Activated CD8-positive, alpha-beta memory T cell treated with anti-CD3 and anti-CD28 coated beads for 4 hours (primary cell): ENCODE measurements at places on chromosomes 5 and 9.

- no peak for DNase-seq
These were observed 33.4 kb upstream of the SMIM32 start for GRCh38 chr5:136226401-136226800.

- no peak for DNase-seq
These were observed 25.1 kb downstream of the IL7R start for GRCh38 chr5:35881758-35882157.

DNA sequence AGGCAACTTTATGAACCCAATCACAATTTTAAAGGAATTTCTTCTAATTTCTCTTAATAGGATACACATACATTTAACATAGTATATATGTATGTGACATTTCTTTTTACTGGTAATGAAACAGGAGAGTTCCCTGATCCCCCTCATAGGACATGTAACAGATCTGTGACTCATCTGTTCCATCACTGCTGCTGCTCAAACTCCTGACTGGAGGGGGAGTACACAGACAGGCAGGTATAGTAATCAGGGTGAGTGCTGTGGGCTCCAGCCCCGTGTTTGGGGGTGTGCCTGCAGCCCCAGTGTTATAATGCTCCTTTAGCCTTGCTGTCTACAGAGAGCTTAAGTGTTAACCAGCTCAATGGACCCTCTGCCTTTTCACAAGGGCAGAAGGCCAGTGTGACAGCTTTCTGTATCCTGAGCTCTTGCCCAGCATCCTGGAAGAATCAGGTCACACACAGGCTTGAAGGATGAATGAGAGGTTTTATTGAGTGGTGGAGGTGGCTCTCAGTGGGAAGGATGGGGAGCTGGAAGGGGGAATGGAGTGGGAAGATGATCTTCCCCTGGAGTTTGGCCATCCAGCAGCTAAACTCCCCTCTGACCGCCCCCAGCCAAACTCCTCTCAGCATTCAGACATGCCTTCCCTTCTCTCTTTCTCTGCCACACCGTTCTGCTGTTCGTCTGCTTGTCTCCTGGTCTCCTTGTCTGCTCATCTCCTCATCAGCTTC lies 161.3 kb downstream of the ZNF608 start:
- DNase-seq: no peak

DNA sequence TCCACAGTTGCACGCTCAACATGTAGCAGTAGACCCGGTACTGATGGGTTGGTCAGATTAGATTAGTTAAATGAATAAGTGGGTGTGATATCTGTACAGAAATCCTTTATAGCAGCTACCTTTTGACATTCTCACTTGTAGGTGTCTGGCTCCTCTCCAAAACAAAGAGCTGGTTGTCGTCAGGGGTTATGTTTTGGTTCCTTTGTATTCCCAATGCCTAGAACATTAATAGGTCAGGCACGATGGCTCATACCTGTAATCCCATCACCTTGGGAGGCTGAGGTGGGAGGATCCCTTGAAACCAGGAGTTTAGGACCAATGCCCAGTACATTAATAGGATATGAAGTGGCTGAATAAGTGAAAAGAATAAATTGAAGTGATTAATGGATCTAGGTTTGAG lies 182.1 kb downstream of the SNCAIP start:
- no peak for DNase-seq

DNA sequence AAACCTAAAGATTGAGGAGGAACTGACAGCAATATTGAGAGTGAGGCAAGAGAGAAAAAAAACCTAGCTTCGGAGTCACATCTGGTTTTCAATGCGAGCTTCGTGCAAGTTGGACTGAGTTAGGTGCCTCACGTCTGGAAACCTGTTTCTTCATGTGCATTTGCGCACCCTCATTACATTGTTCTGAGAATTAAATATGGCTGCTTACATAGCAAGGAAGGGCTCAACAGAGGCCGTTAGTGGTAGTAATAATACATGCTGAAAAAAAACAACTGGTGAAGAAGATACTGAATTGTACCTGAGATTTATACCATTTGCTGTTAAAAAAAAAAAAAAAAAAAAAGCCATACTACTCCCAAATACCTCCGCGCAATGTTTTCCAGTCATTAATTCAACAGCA lies 18.6 kb downstream of the DNAJA1 start:
- no peak for DNase-seq

DNA sequence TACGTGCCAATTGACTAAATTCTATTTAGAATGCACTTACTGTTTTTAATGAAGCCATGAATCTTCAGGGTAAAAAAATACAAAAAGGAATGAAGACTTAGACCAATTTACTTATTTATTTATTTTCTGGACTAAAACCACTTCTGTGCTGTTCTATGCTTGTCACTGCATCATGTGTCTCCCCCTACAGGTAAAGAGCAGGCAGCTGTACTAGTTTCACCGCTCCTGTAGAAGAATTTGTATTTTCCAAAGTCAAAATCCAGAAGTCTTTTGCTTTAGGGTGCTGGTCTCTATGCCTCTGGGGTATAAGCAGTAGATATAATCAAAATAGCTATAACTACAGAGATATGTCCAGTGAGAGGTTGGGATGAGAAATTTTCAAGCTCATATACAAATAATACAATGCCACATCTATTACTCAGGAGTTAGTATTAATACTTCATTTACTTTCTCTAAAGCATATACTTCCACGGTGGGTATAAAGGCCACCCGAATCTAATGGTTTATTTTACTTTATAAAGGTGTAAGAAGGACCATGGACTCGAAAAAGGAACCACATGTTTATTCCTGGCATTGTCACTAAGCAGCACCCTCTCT lies 591.5 kb downstream of the RAB3C start:
- DNase-seq: peak; percentile 7

DNA sequence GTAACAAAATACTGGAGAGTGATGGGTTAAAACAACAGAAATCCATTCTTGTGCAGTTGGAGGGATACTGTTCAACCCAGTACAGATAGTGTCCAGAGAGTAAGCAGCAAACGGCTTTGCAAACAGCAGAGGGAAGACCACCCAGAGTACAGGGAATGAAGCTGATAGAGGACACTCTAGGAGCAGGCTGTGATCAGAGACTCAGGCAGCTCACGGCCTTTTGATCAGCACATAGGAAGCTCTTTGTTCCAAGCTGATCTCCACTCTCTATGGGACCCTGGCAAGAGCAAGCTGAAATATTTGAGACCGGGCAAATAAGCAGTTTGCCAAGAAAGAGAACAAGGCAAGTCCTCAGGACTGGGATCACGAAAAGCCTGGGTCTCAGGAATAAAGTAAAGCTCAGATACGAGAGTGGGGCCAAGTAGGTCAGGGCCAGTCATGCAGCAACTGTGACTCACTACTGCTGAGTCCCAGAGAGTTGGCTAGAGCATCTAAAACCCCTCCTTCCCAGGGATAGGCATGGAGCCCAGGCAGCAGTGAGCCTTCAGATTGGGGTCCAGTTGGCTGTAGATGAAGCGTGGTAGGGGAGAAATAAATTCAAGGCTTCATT lies 52.4 kb downstream of the MELK start:
- DNase-seq: no peak

DNA sequence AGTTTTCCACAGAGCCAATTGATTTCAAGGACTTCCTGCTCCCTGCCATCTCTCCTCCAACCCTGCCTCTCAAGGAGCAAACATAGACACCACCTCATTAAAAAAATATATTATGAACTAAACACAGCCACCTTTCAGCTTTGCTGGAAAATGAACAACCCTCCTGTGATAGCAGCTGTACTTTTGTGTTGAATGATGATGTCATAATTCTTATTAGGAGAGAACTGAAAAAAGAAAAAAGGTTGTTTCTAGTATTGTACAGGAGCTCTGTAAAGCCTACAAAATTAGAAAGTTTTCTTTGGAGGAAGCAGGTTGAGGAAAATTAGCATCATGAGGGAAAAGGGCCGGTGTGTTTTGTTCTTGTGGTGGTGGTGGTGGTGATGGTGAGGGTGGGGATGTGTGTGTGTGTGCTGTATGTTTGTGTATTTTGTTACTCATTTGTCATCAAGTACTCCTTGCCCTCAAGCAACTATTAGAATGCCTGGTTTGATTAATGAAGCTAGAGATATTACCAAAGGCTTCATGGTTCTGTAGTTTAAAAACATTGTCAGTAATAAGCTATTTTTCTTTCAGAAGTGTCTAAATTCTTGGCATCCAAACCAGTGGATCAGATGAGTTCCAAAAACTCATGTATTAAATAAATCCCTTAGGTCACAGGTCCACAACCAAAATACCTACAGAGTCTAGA lies 405.9 kb downstream of the TLE4 start:
- DNase-seq: no peak

- DNase-seq: peak; percentile 86
These were observed 31.6 kb downstream of the ANXA2R start for GRCh38 chr5:43008363-43009153.

GRCh38 chr9:86573886-86574285 lies 219.7 kb upstream of the TUT7 start:
- DNase-seq: no peak

GRCh38 chr5:127358284-127358683 lies 67.7 kb downstream of the MEGF10 start:
- DNase-seq: no peak

GRCh38 chr5:1507014-1507375 lies 16.8 kb downstream of the LPCAT1 start:
- no peak for DNase-seq

- DNase-seq: no peak
These were observed 1.6 kb downstream of the PDGFRB start for GRCh38 chr5:150153957-150154617.

- DNase-seq: no peak
These were observed 23.4 kb upstream of the GLRA1 start for GRCh38 chr5:151947931-151948608.

GRCh38 chr5:178464431-178465048 lies 125.7 kb downstream of the COL23A1 start:
- DNase-seq: no peak

DNA sequence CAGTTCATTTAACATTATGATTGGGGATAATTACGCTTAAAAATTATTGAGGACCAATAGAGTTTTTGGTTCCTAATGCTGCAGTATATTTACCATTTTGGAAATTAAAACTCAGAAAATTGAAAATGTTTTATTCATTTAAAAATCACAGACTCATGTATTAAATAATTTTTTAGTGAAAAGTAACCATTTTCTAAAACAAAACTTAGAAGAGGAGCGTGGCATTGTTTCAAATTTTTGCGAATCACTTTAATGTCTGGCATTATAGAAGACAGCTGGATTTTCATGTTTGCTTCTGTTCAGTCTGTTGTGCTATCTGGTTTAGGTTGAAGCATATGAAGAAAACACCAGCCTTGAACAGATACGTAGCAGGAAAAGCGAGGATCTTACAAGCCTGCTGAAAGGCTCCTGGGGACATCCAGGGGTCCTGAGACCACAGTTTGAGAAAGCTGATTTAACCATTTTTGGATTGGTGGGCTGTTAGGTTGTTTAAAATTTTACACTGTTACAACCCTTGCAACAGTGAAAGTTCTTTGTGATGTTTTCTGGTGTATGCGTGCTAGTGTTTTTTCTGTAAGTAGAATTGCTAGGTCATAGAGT lies 1.6 kb downstream of the ZFYVE16 start:
- DNase-seq: no peak

- no peak for DNase-seq
These were observed 8.5 kb downstream of the LCP2 start for GRCh38 chr5:170289121-170289520.

GRCh38 chr9:129206905-129207304 lies 28.8 kb upstream of the IER5L start:
- DNase-seq: no peak

GRCh38 chr5:8176101-8176693 lies 307.2 kb downstream of the MTRR start:
- DNase-seq: no peak

- DNase-seq: no peak
These were observed 636.5 kb downstream of the TLE1 start for GRCh38 chr9:81052846-81053245.

DNA sequence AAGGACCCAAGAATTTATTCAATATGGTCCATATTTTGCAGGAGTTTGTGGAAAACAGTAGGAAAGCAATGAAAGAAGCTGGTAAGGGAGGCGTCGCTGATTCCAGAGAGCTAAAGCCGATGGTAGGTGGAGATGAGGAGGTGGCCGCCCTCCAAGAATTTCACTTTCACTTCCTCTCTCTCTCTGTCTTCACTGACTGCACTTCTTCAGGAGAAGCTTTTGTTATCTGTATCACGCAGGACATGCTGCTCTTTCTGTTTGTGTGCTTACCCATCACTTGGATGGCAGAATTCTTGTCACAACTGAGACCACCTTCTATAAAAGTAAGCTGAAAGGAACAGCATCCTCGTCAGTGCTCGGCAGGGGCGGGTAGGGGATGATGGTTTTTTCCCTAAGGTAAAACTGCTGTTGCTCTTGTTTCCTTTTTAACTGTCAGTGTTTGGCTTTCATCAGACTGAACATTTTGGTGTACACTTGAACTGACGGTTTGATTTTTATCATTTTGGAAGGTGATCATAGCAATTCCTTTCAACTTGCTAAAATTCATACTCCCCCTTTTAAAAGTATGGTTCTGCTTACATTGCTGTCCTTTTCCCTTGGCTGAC lies 62.4 kb upstream of the FSD1L start:
- DNase-seq: no peak

DNA sequence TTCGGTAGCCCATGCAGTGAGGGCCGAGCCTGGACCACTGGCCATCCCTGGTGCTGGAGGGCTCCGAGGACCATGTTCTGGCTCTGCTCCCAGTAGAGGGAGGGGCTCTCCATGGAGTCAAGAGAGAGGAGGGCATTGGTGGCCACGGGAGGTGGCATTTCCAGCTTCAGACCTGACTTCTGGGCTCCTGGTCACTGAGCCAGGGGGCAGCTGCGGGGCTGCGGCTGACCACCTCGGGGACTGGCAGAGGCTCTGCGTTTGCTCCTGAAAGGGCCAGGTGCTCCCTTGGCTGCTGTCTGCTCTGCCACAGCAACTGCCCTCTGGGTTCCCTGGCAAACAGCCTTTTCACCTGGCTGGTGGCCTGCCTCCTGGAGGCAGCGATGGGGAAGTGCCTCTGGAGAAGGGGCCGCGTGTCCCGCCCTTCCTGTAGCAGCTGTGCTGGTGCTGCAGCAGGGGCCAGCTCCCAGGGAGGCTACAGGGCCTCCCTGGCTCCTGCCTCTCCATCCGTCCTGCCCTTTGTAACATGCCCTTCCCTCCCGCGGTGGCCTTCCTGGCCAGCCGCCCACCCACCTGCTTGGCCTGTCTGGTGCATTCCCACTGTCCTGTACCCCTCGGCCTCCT lies 144.6 kb downstream of the CACNA1B start:
- DNase-seq: no peak

DNA sequence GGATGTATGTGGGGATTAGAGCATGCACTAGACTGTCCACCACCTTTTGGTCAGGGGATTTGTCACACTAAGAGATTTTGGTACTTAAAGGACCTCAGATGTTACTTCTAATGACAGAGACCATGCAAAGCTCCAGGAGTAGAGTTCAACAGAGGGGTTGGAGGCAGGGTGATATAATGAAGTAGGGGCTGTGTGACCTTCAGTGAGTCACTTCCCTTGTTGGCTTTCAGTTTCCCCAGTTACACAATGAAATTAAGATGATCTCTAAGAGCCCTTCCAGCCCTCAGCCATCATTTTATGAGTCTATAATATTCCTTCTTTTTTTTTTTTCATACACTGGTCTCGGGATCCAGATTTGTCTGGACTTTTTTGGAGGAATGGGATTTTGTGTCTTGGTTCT lies 26.8 kb downstream of the GLRA1 start:
- DNase-seq: no peak

GRCh38 chr5:1423901-1424603 lies 21.2 kb downstream of the SLC6A3 start:
- no peak for DNase-seq
